Dermis microvascular lymphatic vessel endothelial cell (primary cell): ENCODE measurements at places on chromosomes 6 and 20. TPM values are rescaled to one million over a fixed set of nuclear protein-coding genes. Genes with fewer than 3 reads are reported as not detected.

The PMEPA1 gene
- 0.51 and 1.1 TPM in 2 replicates for total RNA-seq

The PRSS16 gene
- not detected in 2 replicates for total RNA-seq

The RIN2 gene
- total RNA-seq = 92.9 and 94.6 TPM in 2 replicates

The OR2H2 gene
- total RNA-seq = not detected in 2 replicates

The CLPSL2 gene
- total RNA-seq = not detected in 2 replicates

The NMBR gene
- total RNA-seq = not detected in 2 replicates

The RPS6KA2 gene
- 122 and 241 TPM in 2 replicates for total RNA-seq

The HLA-A gene
- total RNA-seq = 519 and 1,118 TPM in 2 replicates

The LMBRD1 gene
- 10.8 and 16.7 TPM in 2 replicates for total RNA-seq

The PHF10 gene
- total RNA-seq = 17.5 and 23.8 TPM in 2 replicates

The ZC2HC1B gene
- not detected in 2 replicates for total RNA-seq

The NEURL2 gene
- 2.3 and 4.0 TPM in 2 replicates for total RNA-seq

The VWA7 gene
- under 0.01 and 0.13 TPM in 2 replicates for total RNA-seq

The TPD52L1 gene
- total RNA-seq = 0.90 and 7.7 TPM in 2 replicates

The PARD6B gene
- total RNA-seq = 0.39 and 0.51 TPM in 2 replicates

The LY86 gene
- total RNA-seq = not detected in 2 replicates

The PPP1R16B gene
- total RNA-seq = 135 and 166 TPM in 2 replicates

The RBBP8NL gene
- not detected in 2 replicates for total RNA-seq

The EPB41L1 gene
- 7.3 and 22.4 TPM in 2 replicates for total RNA-seq

The METTL24 gene
- not detected in 2 replicates for total RNA-seq

The PKIB gene
- total RNA-seq = 0.13 TPM in 2 replicates

The MYCT1 gene
- 120 and 209 TPM in 2 replicates for total RNA-seq

The TSBP1 gene
- total RNA-seq = not detected in 2 replicates

The TBC1D32 gene
- total RNA-seq = 2.1 and 2.3 TPM in 2 replicates

The ACSS1 gene
- 9.4 and 12.8 TPM in 2 replicates for total RNA-seq

The UNC5CL gene
- under 0.01 and 0.13 TPM in 2 replicates for total RNA-seq

The ROS1 gene
- not detected in 2 replicates for total RNA-seq

The KCNB1 gene
- under 0.01 TPM in 1 of 2 replicates, not detected in the other for total RNA-seq

The LKAAEAR1 gene
- 0.13 and 0.26 TPM in 2 replicates for total RNA-seq

The LPA gene
- total RNA-seq = not detected in 2 replicates

The C20orf204 gene
- total RNA-seq = 5.8 and 6.3 TPM in 2 replicates

The TNFRSF6B gene
- 3.9 and 15.4 TPM in 2 replicates for total RNA-seq

The ABT1 gene
- 18.4 and 20.2 TPM in 2 replicates for total RNA-seq
